Activated CD4-positive, alpha-beta T cell treated with anti-CD3 and anti-CD28 coated beads for 36 hours (primary cell): ENCODE measurements at places on chromosomes 4 and X.

GRCh38 chrX:6941041-6941440 lies 206.5 kb upstream of the STS start:
- DNase-seq = no peak

GRCh38 chr4:26139310-26139924 lies 181.4 kb upstream of the RBPJ start:
- peak; percentile 38 for DNase-seq

DNA sequence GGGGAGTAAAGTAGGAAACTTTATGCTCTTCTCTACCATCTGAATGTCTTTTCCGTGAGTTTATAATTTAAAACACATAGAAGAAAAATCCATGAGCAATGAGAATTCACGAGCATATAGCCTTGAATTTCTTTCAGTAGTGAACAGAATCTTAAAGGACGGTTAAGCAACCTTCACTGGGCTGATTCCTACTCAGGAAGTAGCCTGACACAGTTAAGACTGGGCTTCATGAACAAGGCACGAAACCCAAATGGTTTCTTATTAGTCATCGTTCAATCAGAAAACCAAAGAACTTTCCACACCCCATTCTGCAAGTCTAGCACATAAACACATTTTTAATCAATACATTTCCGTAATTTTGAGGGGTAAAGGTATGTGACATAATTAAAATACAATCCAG lies 95.8 kb downstream of the SH3KBP1 start:
- no peak for DNase-seq

DNA sequence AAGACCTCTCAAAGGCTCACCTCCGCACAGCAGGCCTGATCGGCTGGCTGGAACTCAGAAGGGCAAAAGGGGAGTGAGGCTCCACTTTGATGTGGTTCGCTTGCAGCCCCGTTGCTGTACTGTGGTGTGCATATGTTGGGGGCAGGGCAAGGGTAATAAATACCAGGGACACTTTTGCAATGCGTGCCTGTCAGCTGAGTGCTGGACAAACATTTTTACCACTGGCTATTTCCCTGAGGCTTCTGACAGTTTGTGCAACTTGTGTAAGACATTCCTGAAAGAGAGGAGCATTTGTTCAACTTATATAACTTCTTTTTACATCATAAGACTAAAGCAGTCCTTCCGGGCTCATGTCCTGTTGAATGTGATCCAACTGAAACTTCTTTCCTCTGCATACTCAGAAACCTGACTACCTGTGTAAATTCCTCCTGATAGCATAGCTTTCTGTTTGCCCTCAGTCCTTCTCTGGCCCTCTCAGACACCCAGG lies 82.3 kb downstream of the SPRY1 start:
- no peak for DNase-seq

- no peak for DNase-seq
These were observed 20.5 kb downstream of the IQSEC2 start for GRCh38 chrX:53260836-53261235.

DNA sequence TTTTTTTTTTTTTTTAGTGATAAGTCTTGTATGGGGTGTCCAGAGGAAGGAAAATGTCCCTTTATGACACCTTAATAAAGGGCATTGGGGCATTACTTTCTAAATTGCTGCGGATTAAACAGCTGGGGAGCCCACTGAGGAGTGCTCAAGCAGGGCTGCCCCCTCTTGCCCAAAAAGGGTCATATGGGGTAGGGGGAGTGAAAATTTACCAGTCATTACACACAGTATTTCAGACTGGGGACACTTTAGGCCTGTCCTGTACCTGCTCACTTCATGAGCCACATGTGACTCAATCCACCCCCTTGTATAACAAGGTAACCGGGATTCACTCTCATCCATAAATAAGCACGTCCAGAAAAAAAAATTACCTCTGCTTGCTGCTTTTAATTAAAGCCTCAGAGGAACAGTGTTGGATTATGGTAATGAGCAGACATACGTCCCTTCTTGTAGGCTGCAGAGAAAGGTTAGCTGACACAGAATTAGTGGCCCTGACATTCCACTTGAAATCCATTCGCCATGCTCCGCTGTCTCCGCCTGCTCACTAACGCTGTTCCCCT lies 1.8 kb downstream of the PRDM8 start:
- no peak for DNase-seq

- DNase-seq = no peak
These were observed 73.0 kb upstream of the ZNF518B start for GRCh38 chr4:10530137-10530786.

- peak; percentile 41 for DNase-seq
These were observed 6.0 kb downstream of the EREG start for GRCh38 chr4:74370912-74371311.

GRCh38 chr4:2818351-2818939 lies 25.2 kb upstream of the ADD1 start:
- DNase-seq = no peak
